ENCODE measurements at places on chromosomes 11 and 22.

DNA sequence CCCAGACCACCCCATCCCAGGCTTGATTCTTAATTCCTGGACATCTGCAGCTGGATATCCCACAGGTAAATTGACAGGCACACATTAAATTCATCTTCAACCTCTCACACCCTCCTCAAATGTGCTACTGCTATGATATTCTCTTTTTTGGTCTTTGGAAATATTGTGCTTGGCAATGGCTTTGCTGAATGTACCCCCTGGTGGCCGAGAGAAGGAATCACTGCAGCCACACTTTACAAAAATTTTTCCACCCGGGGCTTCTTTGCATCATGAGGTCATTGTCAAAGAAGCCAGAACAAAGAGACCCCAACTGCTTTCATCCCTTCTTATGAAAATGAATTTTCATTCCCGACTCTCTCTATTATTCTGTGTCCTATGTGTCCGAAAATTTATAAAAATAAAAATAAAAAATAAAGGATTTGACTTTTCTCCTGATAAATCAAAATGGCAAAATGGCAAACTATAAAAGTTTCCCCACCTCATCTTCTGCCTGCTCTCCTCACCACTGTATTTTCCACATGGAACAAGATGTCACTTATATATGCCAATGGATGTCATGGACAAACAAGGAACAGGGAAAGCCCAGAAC lies 15.0 kb upstream of the CYB5R2 start:
- no peak for DNase-seq

DNA sequence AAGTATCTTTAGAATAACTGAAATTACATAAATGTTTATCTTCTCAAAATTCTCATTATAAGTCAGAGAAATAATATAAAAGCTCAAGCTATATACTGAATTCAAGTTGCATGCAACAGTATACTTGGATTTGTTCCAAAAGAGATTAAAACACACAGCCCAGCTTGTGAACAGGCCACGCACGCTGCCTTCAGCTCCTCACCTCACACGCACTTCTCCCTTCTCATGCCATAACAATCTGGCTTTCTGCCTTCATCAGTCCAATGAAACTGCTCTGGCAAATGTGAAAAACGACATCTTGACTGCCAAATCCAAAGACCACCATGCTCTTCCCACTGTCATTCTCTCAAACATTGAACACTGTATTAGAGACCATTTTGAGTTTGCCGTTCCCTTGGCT lies 22.1 kb downstream of the ATP6V1E1 start:
- no peak for DNase-seq

DNA sequence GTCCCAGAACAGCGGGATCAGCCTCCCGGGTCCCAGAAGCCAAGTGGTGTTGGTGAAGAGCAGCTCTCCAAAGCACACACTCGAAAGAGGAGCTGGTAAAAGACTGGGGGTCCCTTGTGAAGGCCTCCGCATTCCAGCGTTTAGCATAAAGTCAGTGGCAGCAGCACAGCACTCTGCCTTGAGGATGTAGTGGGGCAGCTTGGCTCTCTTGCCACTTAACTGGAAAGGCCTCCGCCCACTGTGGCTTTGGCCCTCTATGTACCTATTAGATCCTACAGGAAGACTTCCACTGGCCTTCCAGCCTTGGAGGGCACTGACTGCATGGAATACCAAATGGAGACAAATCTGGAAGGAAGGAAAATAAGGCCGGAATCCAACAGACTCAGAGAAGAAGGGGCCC lies 1455.3 kb downstream of the BRD1 start:
- no peak for DNase-seq

DNA sequence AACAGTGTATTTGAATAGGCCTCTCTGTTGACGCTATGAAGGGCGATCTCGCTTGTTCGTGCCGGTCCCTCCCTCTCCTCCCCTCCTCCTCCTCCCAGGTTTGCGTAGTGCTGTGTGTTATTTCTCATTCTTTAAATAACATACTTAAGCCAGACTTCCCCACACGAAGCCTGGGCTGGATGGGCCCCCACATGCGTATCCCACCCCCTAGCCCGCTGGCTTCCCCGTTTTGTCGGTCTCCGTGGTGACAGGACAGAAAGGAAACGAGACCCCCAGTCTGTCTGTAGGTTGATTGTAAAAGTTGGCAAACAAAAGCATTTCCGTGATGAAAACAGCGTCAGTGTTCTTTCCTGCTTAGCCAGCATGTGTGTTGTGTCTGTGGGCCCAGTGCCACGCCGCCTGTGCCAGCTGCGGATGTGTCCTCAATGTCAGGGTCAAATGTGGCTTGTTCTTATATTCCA lies 27.3 kb downstream of the FAM118A start:
- DNase-seq = no peak

GRCh38 chr11:69891421-69892236 lies 72.4 kb upstream of the FGF3 start:
- DNase-seq = no peak

DNA sequence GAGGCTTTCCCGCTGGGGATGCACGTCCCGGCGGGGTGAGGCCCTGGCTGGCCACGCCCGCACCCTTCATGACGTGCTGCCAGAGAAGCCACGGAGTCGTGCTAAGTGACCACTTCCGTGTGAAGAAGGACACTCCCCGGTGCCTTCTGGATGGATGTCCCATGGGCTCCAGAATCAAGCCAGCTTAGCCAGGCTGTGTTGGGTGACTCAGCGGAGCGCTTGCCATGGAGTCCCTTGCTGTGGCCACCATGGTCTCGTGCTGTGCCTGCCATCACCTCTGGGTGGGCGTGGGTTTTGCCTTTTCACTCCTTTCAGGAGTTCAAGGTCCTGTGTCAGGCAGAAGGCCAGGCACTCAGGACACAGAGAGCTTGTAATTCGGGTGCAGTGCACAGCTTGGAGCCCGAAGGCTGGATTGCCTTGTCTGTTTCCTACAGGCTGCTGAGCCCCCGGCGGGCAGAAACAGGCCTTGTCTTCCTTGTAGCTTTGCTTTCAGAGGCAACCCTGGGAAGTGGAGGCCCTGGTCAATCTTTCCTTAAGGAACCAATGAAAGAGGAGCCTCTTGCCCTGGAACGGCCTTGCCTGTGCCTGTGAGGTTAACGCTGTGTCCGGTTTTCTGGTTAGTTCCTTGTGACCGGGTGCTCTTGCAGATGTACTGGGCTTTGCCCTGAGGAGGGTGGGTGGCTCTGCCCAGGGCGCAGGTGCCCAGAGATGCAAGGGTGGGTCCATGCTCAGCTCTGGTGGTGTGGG lies 268.6 kb downstream of the TBC1D22A start:
- no peak for DNase-seq

DNA sequence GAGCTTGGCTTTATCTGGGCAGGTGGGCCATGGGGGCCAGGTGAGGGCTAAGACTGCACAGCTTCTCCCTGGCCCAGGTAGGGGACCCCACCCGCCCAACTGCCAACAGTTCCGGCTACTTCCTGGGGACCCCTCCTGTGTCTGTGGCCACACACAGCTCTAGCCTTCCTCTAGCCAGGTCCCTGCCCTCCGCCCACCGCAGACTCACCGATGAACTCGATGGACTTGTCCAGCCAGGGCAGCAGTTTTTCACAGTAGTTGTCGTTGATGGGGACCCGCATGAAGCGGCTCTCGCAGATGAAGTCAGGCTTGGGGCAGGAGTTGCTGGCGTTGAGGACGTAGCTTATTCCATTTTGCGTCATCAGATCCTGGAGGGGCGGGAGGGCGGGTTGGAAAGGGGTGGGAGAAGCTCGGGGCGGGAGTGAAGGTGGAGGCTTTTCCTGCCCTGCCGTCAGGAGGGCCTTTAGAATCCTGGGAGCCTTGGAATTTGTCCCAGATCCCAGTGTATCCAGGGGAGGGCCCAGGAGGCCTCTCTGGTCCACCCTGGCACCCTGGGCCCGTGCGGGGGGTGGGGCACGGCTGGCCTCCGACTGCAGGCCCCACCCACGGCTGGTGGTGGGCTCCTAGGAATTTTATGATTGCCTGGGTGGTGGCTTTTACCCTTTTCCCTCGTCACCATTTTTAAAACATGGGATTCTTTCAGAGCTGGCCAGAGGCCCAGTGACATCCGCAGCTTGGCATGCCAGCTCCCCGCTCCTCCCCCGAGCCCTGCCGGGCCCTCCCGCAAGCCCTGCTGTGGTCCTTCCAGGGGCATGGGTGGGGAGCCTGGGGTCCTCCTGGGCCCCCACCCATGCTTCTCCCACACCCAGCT lies 13.9 kb downstream of the DUSP8 start:
- DNase-seq = peak; percentile 23

DNA sequence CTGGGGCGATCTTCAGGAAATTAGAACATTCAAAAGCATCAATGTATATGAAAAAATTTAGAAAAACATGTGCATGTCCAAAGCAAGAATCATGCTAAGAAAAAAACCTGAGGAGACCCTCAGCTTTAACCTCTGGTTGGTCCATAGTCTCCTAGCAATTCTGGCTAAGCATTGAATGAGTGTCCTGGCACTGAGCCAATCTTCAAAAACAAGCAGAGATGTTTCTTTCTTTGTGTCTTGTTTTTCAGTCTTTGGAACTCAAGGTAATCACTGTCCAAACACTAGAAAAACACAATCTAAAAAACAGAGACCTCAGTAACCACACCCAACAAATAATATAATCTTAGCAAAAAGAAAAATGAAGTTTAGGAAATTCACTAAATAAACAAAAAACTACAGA lies 205.4 kb upstream of the CARD18 start:
- DNase-seq = no peak

DNA sequence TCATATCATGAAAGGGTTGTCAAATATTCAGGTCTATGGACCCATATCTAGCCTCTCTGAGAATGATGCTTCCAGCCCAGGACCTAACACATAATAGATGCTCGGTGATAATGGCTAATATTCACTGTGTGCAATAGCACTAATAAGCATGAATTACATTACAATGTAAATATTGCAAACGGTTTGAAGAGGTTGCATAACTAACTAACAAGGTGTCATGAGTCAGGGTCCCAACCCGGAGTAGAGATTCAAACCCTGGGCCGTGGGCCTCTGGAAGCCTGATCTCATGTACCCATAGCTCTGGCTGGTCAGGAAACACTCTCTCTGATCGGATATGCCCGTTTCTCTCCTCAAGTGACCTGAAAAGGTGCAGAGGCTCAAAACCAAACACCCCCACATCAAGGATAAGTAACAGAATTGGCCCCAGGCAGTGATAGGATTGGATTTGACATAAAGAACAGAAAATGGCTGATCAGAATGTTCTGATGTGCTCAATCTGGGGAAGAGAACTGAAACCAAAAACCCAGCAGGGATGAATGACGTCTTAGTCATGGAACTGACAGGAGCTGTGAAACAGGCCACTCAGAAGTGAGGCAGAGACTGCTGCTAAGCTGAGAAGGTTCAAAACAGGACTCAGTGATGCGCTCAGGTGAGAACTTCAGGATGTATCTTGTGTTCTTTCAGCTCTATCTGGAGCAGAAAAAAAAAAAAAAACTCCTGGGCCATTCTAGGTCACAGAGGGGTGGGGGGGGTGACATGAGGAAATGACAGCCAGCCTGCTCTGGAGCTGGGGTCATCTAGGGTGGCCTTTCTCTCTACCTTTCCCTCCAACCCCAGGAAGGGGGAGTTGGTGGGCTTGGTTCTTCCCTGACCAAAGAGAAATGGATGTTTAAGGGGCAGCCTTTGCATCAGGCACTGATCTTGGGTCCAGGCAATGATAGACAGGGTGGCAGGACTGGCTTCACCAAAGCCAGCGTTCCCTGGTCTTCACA lies 6.6 kb upstream of the KCTD17 start:
- DNase-seq = no peak

DNA sequence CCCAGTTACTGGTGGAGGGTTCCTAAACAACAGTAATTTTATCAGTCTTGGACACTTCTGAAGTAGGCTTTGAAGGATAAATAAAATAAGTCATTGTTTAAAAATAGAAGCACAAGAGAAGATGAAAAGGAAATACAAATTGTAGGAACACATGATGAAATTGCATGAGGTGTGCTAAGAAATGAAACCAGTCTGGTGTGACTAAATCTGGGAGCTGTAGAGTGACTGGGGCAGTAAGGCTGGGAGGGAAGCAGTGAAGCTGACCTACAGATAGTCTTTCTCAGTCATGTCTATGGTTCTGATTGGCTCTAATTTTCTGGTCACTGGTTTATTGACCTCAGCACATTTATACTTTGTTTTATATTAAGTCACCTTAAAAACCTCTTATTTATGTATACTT lies 139.1 kb downstream of the SLC17A6 start:
- DNase-seq = no peak

- DNase-seq = no peak
Observed at GRCh38 chr11:40380835-40381234, 1078.6 kb downstream of the LRRC4C start.

DNA sequence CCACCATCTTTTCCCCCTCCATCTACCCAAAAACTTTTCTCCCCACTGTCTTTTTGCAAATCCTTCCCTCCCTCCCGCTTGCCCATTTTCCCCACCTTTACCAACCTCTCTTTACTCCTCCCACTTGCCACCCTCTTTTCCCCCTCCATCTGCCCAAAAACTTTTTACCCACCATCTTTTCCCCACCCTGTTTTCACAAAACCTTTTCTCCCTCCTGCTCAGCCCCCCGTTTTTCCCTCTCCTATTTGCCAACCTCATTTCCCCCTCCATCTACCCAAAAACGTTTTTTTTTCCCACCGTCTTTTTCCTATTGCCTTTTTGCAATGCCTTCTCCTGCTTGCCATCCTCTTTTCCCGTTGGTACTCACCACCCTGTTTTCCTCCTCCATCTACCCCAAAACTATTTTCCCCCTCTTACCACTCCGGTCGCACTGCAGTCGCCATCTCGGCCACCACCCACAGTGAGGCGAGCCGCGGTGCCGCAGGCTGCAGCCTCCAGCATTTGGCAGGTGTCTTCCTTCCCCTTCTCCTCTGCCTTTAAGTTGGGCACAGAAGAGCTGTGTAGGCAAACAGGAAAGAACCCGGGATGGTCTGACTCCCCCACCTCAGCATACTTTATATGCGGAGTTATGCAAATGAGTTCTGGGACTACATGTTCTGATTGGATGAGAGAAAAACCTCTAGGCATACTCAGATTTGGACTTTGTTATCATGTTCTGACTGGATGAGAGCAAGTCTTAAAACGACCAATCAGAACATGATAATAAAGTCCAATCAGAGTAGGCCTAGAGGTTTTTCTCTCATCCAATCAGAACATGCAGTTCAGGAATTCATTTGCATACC lies 121.2 kb upstream of the VPREB1 start:
- no peak for DNase-seq

GRCh38 chr11:65506290-65506771 lies 7.5 kb downstream of the MALAT1 start:
- DNase-seq = no peak

- DNase-seq = no peak
Observed at GRCh38 chr22:36928786-36929535, 15.5 kb downstream of the CSF2RB start.

GRCh38 chr22:17807086-17807485 lies 32.8 kb upstream of the BID start:
- DNase-seq = no peak

GRCh38 chr22:26182723-26183122 lies 13.5 kb downstream of the SEZ6L start:
- DNase-seq = no peak

GRCh38 chr22:43543522-43544288 lies 131.9 kb downstream of the MPPED1 start:
- DNase-seq = no peak

- no peak for DNase-seq
Observed at GRCh38 chr11:2205214-2205720, 33.7 kb upstream of the TH start.

- no peak for DNase-seq
Observed at GRCh38 chr22:21961886-21962654, 9.4 kb upstream of the PPM1F start.

GRCh38 chr11:2537010-2537705 lies 92.3 kb downstream of the KCNQ1 start:
- DNase-seq = no peak
